ENCODE measurements at places on chromosomes 12 and 14. TPM values are rescaled to one million over a fixed set of nuclear protein-coding genes. Genes with fewer than 3 reads are reported as not detected.

DNA sequence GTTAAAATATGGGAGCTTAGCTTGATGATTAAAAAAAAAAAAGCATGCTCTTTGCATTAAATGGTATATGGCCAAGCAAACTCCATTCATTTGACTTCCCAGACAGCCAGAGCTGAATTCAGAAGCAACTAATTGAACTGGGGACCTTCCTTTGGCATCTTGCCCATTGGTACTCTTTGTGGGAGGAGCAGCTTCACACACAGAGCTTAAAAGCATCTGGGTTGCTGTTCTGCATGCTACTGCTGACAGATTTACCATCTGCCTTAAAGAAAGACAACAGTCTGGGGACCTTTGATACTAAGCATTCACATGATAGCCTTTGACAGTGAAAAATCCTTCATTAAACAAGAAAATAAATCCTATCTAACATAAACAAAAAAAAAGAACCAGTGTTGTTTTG is 977.9 kb downstream of the TMTC2 start:
- H3K36me3 ChIP-seq = no peaks in the 10 kb centered on the region
- H3K4me3 ChIP-seq = no peak overlapping the region
- no peak overlapping the region for H3K27ac ChIP-seq
- DNase-seq = no peak

METTL17 gene
- total RNA-seq = 87.7 TPM

DNA sequence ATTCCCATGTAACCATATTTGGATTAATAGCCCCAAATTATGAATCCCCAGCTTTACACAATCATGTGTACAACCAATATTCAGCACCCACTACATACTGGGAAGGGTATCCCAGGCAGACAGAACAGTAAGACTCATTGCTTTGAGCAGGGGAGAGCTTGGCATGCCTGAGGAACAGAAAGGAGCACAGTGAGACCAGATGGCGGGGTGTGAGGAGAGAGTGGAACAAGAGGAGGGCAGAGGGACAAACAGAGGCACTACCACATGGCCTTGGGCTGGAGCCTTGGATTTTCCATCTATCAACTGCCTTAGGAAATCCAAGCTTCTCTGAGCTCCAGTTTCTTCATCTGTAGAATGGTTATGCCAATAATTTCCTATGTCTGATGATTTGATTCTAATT is 3.8 kb downstream of the DGKA start:
- H3K4me3 ChIP-seq = no peak overlapping the region
- H3K36me3 ChIP-seq = no peaks in the 10 kb centered on the region
- peaks cover 57% of the 10 kb centered on the region for H3K4me1 ChIP-seq
- H3K27ac ChIP-seq = no peak overlapping the region

DNA sequence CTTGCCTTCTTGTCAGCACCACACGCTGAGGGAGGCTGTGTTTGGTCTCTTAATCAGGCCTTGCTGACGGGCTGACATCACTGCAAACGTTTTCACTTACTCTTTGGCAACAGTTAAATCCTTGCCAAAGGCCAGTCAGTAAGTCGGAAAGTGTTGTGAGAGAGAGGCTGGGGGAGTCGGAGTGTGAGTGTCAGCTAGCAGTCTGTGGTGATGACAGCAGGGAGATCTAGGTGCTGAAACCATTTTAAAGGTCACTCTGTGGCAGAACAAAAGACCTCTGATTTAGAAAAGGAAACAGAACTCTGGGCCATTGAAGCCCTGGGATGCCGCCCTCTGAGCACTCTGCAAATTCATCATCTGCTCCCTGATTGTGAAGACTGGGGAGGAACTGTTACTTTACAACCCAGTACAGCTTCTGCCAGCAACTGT is 143.5 kb downstream of the PAX9 start:
- no peaks in the 10 kb centered on the region for H3K4me1 ChIP-seq
- H3K27ac ChIP-seq = no peak overlapping the region
- no peaks in the 10 kb centered on the region for H3K36me3 ChIP-seq
- peaks cover 8% of the 10 kb centered on the region for H3K27me3 ChIP-seq
- peak; percentile 16 for DNase-seq

- peaks cover 22% of the 10 kb centered on the region for H3K27me3 ChIP-seq
- no peak overlapping the region for H3K4me3 ChIP-seq
- no peak overlapping the region for H3K27ac ChIP-seq
- H3K4me1 ChIP-seq = no peaks in the 10 kb centered on the region
Measured at GRCh38 chr12:52524241-52524897, 4.2 kb upstream of the KRT5 start.

- H3K27me3 ChIP-seq = peaks cover 25% of the 10 kb centered on the region
- H3K27ac ChIP-seq = no peak within 1 kb of the TSS
- no peaks in the 10 kb centered on the region for H3K4me1 ChIP-seq
- peak within 1 kb of the TSS; percentile 64 for H3K4me3 ChIP-seq
- H3K36me3 ChIP-seq = no peaks in the 10 kb centered on the region
- DNase-seq = peak; percentile 77
Measured at GRCh38 chr12:32399370-32400113, at the start of gene FGD4. Gene FGD4 (plus strand): TSS chr12:32399558.

DBX2 gene
- total RNA-seq = not detected

CD69 gene
- total RNA-seq = not detected

DNA sequence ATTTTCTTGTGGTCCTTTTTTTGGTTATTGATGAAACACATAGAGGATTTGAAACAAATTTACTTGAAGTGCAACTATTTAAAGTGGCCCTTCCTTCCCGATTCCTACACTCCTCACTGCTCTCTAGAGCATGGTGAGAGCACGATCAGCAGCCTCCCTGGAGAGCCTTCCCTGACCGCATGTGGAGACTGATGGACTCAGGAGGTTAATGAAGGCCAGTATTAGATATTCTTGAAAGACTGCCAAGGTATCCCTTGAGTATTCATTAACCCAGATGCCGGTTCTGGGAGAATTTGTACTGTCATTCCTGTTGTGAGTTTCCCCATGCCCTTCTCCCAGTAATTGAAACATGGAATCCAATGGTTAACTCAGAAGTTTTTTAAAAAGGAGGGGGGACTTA is 102.8 kb upstream of the FGD4 start:
- no peak for DNase-seq
- no peaks in the 10 kb centered on the region for H3K27me3 ChIP-seq
- H3K4me1 ChIP-seq = no peaks in the 10 kb centered on the region
- no peak overlapping the region for H3K4me3 ChIP-seq
- peaks cover 7% of the 10 kb centered on the region for H3K36me3 ChIP-seq
- no peak overlapping the region for H3K27ac ChIP-seq

DNA sequence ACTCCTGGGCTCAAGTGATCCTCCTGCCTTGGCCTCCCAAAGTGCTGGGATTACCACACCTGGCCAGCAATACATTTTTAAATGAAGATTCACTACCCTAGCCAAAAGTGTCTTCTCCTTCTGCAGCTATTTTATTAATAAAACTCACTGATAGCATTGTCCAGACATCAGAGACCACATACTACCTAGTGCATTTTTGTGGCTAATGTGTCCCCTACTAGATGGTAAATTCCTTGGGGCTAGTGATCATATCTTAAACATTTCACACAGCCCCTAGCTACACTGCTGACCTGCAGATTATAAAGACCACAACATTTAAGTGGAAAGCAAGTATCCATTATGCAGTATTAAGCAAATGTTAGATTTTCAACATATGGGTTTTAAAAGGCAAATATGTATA is 17.0 kb downstream of the DTD2 start:
- H3K4me1 ChIP-seq = peaks cover 50% of the 10 kb centered on the region
- H3K27me3 ChIP-seq = no peaks in the 10 kb centered on the region
- no peaks in the 10 kb centered on the region for H3K36me3 ChIP-seq
- no peak for DNase-seq
- H3K27ac ChIP-seq = peak overlapping the region; percentile 86

GRCh38 chr12:5497329-5498053 is 65.6 kb downstream of the NTF3 start:
- H3K4me1 ChIP-seq = peaks cover 11% of the 10 kb centered on the region
- H3K4me3 ChIP-seq = no peak overlapping the region

SMCO2 gene
- not detected for total RNA-seq

GNB3 gene
- 3.2 TPM for total RNA-seq
